H4 (cell line): ENCODE measurements at places on chromosomes 16 and 17.

DNA sequence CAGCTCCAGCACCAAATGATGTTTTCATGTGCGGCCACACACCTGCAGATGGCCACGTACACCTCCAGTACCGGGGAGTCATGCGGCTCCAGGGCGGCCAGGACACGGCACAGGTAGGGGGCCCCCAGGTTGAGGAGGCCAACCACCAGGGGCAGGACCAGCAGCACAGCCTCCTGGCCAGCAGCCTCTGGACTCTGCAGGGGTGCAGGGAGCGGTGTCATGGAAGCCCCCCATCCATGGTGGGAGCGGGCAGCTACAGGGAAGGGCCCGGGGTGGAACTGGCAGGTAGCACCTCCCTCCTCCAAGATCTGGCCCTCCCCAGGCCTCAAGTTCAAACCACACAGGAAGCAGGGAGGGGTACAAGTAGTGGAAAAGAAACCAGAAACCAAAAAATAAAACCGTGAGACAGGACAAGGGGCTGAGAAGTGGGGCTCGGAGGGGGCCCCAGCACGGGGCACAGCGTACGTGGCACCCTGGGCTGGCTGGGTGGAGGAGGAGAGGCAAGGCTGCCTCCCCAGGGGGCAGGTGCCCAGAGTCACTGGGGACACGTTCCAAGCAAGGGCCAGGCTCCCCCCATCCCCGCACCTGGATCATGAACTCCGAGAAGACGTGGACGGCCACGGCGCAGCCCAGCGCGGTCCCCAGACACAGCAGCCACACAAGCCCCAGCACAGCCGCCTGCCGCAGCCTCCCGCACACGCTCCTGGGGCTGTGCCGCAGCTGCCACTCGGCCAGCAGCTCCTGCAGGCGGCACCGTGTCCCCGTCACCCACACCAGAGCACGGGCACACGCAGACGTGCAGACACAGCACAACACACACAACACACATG, 7.4 kb downstream of the TMC6 start:
- no peak for DNase-seq

GRCh38 chr17:27265333-27265732, 28.6 kb upstream of the WSB1 start:
- no peak for DNase-seq

GRCh38 chr16:59487067-59487466, 753.0 kb upstream of the GOT2 start:
- no peak for DNase-seq

DNA sequence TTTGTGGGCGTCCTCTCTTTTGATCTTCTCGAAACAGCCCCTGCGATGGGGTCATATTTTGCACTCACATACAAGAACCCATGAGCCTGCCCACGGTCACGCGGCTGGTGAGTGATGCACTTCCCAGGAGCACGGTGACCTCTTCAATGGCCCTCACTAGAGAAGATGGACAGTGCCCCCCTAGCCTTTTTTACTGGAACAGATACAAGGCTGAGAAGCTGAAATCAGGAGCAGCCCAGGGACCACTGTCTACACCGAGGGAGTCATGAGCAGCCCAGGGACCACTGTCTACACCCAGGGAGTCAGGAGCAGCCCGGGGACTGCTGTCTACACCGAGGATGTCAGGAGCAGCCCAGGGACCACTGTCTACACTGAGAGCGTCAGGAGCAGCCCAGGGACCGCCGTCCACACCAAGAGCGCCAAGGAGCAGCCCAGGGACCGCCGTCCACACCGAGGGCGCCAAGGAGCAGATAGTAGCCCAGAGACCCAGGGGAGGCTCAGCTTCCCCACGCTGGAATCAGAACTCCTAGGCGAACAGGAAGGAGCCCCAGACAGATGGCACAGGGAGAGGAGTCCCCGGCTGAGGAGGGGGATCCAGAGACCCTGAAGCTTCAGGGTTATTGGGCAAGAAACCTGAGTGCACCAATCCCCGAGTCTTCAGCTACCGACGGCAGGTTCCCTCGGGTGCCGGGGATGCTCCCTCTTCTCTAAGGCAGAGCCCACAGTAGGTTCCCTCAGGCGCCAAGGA, 23.7 kb downstream of the ACSF3 start:
- DNase-seq, result no peak

- no peak for DNase-seq
Observed at GRCh38 chr16:82083710-82084353, 48.8 kb downstream of the HSD17B2 start.

GRCh38 chr17:67830440-67830839, 5.1 kb downstream of the BPTF start:
- DNase-seq, result no peak

DNA sequence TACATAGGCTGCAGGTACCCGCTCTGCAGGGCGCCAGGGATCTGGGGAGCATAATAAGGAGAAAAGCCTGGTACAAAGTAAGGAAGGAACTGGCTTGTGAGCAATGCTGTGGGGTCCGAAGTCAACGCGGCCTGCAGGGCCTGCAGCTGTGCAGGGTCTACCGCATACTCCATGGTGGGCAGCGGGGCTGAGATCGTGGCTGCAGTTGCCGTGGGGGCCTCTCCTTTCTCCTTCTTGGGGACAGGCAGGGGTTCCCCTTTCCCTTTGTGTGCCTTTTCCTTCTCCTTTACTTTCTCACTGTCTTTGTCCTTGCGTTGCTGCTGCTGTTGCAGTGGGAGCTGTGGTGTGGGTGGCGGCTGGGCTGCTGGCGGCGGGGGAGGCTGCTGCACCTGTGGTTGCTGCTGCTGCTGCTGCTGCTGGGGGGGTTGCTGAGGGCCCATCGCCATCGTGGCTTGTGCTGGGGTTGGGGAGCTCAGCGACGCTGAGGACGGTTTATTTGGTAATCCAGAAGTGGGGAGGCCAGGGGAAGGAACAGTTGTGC, 259.6 kb downstream of the ZFHX3 start:
- no peak for DNase-seq

DNA sequence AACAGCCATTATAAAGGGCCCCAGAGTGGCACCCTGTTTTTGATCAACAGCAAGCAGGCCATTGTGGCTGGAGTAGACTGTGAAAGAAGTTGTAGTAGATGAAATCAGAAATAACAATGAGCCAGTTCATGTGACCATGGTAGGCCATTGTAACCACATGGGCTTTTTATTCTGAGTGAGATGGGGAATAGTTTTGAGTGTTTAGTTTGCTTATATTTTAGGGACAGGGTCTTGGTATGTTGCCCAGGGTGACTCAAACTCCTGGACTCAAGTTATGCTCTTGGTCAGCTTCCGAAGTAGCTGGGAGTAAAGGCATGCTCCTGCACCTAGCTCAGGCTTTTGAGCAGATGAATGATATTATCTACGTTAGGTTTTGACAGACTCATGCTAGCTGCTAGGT, 12.0 kb downstream of the CBFB start:
- no peak for DNase-seq

- peak; percentile 52 for DNase-seq
Observed at GRCh38 chr17:75524970-75525805, at the start of gene LLGL2. TSS of gene LLGL2 (plus strand) at chr17:75525697. CDS start at chr17:75543427, 17,730 bp downstream.
